ENCODE measurements at places on chromosomes 6 and 20. TPM values are rescaled to one million over a fixed set of nuclear protein-coding genes. Genes with fewer than 3 reads are reported as not detected.

DNA sequence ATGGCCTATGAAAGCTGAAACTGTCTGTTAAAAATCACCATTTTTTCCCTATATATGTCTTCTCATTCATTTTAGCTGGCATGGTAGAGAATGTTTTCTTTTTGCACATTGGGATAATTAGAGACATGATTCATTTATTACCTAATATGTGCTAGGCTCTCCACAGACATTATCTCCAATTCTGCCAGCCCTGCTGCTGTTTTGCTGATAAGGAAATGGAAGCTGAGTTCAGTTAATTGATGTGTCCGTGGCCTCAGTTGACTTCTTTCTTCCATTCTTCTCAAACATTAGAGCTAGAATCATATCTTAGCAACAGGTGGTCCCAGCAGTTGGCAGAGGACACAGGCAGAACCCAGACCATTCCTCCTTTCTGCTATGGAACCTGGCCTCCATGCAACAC lies 644.1 kb upstream of the CITED2 start:
- no peak for DNase-seq

DNA sequence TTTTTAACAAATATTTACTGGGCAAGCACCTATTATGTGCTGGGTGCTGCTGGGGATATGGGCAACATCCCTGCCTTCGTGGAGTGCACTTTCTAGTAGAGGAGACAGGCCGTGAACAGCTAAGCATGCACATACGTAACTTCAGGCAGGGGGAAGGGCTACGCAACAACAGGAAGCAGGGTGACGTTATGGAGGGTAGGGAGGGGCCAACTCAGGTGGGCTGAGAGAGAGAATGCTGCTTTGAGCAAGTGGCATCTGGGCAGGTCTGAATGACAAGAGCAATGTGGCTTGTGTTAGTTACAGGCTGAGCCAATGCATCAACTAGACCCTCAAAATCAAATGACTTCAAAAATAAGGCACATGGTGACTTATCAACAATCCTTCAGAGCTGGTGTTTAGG lies 112.1 kb downstream of the CDC5L start:
- DNase-seq = no peak

GRCh38 chr6:12845224-12846004 lies 128.8 kb downstream of the PHACTR1 start:
- no peak for DNase-seq

DNA sequence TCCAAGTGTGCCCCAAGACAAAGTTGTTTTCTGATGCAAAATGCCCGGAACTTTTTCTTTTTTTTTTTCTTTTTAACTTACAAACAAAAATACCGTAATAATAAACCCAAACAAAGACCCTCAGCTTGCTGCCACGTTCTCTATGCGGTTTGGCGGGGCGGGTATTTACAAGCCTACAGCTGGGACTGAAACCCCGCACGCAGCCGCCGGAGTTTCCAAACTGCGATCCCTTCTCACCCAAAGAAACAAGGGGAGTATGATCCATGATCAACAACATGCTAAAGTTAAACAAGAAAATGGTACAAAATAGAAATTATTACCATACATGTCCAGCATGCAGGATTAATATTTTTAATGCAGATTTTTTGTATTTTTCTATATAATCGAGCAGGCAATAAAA lies 2.1 kb downstream of the MAFB start:
- DNase-seq = no peak

- DNase-seq = no peak
Measured at GRCh38 chr20:51420111-51420510, 122.4 kb downstream of the NFATC2 start.

- no peak for DNase-seq
Measured at GRCh38 chr6:113120582-113121285, 736.4 kb upstream of the MARCKS start.

DNA sequence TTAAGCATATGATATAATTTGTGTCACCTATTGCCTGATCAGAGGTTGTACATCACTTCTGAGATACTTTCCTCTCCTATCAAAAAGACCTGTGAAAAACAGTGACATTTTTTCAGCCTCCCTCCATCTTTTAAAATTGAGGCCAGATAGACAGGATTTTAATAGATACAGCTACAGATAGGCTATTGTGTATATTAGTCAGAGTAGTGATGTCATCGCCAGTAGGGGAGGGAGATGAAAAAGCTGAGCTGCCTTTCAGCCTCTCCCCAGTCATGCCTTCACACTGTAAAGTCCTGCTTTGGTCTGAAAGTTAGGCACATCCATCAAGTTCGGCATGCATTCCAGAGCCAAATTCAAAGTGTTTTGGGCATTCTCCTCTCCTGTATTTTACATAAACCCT lies 7.9 kb upstream of the PABPC1L start:
- DNase-seq = no peak

The ATG5 gene
- 26.5 TPM for polyA plus RNA-seq
